ENCODE measurements at places on chromosomes 3 and 15.

DNA sequence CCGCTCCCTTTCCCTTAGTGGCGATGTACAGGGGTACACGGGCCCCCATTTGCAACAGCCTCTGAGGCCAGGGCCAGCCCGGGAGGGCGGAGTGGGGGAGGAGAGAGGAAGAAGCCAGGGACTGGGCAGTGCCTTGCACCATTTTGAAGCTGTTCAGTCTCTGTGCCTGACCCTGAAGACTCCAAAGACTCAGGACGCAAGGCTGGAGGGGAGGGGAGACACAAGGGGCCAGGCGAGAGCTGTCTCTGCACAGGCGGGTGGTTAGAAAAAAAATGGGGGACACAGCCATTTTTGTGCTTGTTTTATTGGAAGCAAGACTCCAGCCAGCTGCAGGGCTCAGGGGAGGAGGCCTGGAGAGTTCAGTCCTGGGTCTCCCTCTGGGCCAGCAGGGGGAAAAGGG lies 1.6 kb downstream of the RPP25 start:
- no peak for DNase-seq

- DNase-seq = no peak
Measured at GRCh38 chr3:128945041-128945877, 48.6 kb downstream of the CFAP92 start.

DNA sequence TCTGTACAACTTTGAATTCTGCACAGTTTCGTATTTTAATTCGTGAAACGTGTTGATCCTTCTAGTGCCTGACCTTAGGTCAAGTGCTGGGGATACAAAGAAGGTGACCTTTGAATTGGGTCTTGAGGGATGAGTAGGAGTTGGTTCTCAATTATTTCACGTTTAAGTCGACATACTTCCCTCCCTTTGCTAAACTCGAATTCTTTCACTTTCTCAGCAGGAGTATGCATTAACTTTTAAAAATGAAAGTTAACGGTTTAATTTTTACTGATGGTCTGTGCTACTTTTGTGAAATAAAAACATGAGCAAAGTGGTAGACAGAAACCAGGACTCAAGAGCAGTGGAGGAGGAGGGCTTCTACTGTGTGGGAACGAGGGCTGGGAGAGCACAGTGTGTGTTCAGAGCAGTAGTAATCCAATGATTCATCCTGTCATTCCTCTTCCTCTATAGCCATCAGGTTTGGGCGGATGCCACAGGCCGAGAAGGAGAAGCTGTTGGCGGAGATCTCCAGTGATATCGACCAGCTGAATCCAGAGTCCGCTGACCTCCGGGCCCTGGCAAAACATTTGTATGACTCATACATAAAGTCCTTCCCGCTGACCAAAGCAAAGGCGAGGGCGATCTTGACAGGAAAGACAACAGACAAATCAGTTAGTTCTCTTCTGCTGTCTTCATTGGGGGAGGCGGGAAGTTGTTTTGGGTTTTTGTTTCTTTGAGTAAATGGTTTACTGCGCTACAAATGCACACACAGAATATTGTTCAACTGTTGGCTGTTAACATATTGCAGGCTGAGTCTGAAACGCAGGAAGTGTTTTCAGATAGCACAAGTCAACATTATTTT lies 78.6 kb upstream of the TSEN2 start:
- no peak for DNase-seq

GRCh38 chr15:56936929-56937328 lies 18.5 kb downstream of the TCF12 start:
- DNase-seq = no peak

GRCh38 chr15:31557899-31558298 lies 231.3 kb downstream of the KLF13 start:
- DNase-seq = no peak

- no peak for DNase-seq
Measured at GRCh38 chr15:81304226-81304625, 19.7 kb downstream of the STARD5 start.

DNA sequence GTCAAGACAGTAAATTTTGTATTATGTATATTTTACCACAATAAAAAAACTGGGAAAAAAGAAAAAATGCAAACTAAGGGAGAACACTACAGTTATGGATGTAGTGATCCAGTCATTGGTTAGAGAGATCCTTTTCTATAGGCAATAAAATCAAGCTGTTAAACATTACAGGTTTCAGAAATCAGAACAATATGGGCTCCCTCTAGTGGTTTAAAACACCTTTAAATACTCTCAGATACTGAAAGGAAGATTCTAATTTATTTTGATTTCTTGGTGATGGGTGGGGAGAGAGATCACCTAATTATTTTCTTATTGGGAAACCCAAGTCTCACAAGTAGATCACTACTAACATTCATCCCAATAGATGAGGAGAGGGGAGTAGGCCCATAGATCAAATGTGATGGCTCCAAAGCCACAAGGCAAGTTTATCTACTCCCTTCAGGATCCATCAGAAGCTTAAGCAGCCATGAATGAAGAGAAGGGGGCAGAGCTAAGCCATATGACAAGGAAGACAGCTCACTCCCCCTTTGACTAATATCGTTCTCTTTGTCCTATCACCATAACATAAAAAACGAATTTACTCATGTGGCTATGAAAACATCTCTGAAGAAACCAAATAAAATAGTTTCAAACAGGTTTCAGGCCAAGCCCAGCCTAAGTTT lies 118.6 kb downstream of the ANO10 start:
- no peak for DNase-seq

DNA sequence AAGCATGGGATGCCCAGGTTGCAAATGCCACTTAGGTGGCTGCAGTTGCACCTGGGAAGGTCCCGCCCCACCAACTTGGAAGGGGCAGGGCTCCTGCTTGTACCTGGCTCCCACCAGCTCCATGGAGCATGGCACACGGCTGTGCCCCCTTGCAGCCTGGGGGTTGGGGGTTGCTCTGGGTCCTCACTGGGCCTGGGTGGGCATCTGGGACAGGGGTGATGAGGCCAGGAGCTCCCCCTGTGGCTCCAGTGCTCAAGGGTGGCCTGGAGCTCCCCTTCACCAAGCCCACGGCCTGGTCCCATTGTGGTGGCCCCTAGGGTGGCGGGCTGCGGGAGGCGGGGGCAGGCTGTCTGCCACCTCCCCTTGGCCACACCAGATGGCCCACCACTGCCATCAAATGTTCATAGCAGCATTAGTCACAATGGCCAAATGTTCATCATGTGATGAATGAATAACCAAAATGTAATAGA lies 36.7 kb downstream of the GHSR start:
- no peak for DNase-seq

DNA sequence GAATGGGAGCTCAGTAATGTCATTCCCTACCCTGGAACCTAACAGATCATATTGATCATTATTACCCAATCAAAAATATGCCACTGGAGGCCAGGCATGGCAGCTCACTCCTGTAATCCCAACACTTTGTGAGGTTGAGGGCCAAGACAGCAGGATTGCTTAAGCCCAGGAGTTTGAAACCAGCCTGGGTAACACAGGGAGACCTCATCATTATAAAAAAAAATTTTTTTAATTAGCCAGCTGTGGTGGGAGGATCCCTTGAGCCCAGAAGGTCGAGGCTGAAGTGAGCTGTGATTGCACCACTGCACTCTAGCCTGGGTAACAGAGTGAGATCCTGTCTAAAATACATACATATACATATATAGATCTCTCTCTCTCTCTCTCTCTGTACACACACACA lies 10.2 kb downstream of the IGDCC4 start:
- DNase-seq = no peak

DNA sequence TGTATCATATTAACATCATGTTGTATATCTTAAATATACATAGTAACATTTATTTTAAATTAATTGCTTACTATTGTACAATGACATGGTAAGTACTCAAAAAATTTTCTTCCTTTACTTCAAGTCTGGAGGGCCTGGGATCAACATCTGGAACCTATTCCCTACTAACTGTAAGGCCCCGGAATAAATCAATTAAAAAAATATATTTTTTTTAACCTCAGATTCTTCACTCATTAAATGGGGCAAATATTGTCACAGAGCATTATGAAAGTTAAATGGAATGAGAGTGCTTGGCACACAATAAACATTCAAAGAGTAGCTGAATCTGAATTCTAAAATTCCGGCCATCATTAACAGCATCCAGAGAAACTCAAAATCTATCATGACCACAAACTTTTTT lies 16.5 kb downstream of the GSK3B start:
- no peak for DNase-seq

- no peak for DNase-seq
Measured at GRCh38 chr3:190491533-190492054, 22.3 kb upstream of the IL1RAP start.

GRCh38 chr3:183662099-183662498 lies 26.7 kb downstream of the KLHL24 start:
- no peak for DNase-seq

DNA sequence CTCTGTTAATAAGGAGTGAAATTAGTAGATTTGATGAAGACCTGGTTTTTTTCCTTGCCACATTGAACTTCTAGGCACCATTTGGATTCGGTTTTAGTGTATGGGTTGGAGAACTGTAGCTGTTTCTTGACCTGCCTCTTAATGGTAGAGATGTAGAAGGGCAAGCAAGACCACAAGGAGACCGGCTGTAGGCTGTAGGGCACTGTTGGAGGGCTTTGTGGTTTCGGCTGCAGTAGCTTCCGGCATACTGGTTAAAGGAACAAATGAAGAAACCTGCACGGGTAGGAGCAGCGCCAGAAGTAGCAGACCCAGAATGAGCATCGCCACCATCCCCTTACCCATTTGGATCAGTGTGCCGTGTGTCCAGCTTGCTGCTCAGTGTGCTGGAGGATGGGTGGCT lies 7.9 kb downstream of the PCLAF start:
- no peak for DNase-seq

- DNase-seq = no peak
Measured at GRCh38 chr15:33670567-33670966, 297.7 kb upstream of the CHRM5 start.

DNA sequence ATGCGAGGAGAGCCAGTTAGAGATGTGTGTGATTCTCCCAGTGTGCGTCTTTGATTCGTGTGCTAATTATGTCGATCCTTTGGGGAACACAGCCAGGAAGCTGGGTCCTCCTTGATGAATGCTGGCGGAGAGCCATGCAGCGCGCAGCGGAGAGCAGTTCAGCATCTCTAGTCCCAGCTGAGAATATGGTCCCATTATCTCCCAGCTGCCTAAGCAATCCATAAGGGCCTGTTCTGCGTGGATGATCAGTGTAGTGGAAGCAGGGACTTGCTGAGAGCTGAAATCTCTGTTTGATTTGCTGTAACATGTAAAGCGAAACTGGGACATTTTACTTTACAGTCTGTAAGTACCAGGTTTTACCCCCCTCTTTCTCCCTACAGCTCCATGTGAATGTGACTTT lies 412.7 kb downstream of the CNTN4 start:
- no peak for DNase-seq

GRCh38 chr3:124115956-124116355 lies 124.0 kb upstream of the ROPN1 start:
- DNase-seq = no peak

- DNase-seq = no peak
Measured at GRCh38 chr3:260898-261297, 64.3 kb downstream of the CHL1 start.

DNA sequence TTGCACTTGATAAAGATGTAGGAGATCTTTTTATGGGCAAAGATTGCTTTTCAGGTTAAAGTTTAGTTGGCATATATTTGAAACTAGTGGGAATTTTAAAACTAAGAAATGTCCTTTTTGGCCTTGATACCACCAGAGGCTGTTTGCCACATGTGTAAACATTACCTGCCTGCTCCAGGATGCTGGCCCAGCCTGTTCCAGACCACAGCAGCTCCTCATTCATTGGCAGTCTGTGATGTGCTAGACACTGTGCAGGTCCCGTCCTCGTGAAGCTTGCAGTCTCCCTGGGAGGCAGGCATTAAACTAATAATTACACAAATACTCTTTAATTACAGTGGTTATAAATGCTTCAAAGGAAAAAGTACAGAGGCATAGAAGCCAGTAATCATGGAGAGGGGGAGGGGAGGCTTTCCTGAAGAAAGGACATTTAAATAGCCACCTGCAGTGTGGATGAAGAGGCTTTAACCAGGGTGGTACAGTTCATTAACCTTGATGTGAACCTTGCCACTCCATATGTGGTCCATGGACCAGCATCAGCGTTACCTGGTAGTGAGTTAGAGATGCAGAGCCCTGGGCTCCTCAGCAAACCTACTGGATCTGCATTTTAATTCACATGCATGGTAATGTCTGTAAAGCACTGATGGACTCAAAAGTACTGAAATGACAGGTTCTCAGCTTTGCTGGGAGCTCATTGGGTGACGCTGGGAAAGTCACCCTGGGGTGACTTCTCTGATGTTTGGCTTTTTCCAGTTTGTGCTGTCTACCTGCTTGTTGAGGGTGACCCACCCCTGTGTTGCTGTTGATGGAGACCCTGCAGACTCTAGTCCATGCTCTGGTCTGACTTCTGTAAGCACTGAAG lies 5.3 kb downstream of the ZNF710 start:
- DNase-seq = no peak

GRCh38 chr3:37291275-37291700 lies 116.9 kb upstream of the LRRFIP2 start:
- no peak for DNase-seq

DNA sequence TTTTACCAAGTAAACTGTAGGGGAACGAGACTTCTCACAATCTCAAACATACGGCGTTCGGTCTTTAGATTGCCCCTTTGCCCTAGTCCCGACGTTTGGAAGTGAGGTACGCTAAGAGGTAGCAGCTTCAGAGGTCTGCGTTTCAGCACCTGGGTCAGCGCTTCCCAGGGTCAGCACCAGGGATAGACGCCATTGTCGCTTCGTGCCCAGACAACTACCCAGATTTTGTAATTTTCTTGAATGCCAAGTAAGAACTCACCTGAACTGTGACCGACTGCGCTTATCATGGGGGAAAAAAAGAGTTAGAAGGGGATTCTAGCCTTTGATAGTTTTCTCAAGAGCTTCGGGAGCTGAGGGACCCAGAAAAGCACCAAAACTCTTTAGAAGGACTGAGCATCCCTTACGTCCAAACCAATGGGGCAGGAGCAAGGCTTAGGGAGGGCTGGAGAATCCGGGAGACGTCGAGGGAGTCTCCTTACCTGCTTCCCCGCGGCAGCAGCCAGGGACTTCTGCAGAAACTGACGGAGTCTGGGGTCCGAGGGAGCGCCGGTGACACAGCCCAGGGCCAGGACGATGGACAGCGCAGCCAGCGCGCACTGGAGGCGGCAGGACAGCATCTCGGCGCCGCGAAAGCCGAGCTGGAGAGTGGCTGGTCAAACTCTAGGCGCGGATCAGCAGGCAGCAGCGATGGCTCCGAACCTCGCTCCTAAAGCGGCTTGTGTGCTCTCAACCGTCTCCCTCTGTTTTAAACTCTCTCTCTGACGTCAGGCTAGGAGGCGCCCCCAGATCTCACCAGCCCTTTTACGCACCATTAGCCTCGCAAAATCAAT lies at the start of gene SST:
Gene SST (minus strand): TSS at position 720 of the 830 bp plus-strand sequence. CDS start 103 bp downstream, at position 617.
- no peak for DNase-seq

GRCh38 chr3:172369590-172370259 lies 78.5 kb downstream of the GHSR start:
- no peak for DNase-seq

DNA sequence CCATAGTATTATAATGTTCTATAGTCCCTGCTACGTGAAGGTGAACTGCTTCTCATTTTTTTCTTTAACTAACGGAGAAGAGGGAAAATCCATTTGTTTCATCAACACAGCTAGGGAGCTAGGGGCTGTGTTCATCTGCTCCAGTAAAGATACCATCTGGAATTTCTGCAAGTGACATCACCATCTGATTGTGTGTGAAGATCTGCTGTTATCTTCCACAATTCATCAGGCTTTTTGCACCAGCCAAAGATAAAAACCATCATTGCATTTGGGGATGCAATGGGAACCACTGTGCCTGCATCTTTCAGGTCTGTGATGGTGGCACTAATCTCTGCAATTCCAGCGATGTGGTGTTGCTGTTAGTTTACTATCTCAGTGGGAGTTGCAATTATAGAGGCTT lies 35.5 kb upstream of the NOX5 start:
- no peak for DNase-seq

GRCh38 chr3:190322604-190323245 lies 479 bp upstream of the CLDN1 start:
- DNase-seq = no peak
